HepG2 (cell line): ENCODE measurements at places on chromosomes 3 and 15.
A peak's percentile ranks its signal among the peaks of the same experiment; 100 is the strongest.

DNA sequence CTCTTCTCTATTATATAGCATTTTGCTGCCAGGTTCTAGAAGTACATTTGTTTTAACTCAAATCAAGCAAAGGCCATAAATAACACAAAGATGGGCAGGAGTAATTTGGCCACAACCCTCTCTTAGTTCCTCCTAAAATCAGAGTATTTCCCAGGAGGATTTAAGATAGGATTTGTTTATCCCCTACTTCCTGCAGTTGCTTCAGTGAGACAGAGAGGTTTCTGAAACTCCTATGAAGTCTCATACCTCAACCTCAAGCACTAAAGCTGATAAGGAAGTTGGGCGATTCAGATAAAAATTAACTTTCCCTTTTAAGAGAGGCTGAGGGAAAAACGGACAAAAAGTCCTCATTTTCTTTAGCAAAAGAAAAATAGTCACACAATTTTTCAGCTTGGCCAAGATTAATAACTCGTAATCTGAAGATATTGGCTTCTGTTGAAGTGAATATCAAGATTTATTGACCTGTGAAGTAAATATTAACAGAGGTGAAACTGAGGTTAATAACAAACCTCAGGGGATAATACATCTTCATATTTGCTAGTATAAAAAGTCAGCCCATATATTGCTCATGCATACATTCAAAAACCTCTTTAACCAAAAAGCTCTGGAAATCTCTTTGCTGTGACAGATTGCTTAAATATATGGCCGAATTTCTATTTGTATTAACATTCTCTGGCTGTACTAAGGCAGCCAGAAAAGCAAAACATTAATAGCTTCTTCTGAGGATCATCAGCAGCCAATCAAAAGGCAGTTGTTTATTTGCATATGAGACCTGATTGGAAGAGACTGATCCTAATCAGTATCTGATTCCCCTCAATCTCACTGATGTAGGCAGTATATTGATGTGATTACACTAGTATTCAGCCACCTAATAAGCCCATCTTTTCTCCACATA is 90.6 kb upstream of the GADL1 start:
- DNase-seq, result no peak

- DNase-seq, result no peak
Measured at GRCh38 chr3:7950890-7951289, 550.7 kb upstream of the LMCD1 start.

GRCh38 chr3:100221159-100221558 is 39.6 kb upstream of the TBC1D23 start:
- no peak for DNase-seq

GRCh38 chr3:115004201-115005140 is 142.6 kb downstream of the ZBTB20 start:
- DNase-seq, result no peak

GRCh38 chr15:86555098-86555497 is 475.4 kb downstream of the AGBL1 start:
- DNase-seq, result no peak

- DNase-seq, result peak; percentile 12
Measured at GRCh38 chr3:119184796-119185570, 11.6 kb downstream of the UPK1B start.

DNA sequence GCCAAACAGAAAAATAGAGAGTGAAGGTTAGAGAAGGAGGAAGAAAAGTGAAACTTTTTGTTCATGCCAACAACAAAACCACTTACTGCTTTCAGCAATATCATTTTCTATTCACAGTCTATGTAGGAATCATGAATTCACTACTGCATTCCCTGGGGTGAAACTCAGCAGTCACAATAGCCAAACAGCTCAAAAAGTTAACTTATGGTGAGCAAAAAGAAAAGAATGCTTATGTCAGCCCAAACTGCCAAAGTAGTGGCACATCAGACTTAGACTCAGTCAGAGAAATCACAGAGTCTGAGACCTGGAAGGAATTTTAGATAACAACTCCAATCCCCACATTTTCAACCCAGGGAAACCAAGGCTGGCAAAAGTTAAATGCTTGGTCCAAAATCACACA is 238.7 kb upstream of the TMCO5A start:
- no peak for DNase-seq

GRCh38 chr15:60254416-60254815 is 143.4 kb downstream of the ANXA2 start:
- DNase-seq, result no peak

GRCh38 chr15:101478701-101479341 is 10.7 kb downstream of the PCSK6 start:
- no peak for DNase-seq

- no peak for DNase-seq
Measured at GRCh38 chr15:96353930-96354730, 23.6 kb downstream of the NR2F2 start.

- DNase-seq, result no peak
Measured at GRCh38 chr3:31364711-31365110, 168.0 kb upstream of the STT3B start.

DNA sequence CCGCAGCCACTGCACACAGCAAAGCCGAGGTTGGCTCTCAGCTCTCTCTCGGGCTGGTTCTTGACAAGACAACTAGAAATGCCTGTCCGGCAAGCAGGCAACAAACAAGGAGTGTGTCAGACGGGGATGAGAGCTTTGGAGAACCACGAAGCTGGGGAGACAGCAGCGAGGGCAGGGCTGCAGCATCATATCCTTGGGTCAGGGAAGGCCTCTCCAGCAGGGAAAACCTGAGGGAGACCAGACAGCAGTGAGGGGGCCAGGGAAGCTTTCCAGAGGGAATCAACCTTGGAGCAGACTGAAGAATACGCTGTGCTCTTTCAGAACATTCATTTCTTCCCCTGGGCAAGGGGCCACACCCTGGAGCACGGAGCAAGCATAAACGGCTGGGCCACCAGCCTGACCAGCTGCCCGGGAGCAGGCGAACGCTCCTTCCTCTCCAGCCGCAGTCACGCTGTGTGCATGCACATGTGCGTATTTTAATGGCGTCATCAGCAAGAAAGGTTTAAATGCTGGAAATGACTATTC is 58.7 kb downstream of the CHSY1 start:
- no peak for DNase-seq

DNA sequence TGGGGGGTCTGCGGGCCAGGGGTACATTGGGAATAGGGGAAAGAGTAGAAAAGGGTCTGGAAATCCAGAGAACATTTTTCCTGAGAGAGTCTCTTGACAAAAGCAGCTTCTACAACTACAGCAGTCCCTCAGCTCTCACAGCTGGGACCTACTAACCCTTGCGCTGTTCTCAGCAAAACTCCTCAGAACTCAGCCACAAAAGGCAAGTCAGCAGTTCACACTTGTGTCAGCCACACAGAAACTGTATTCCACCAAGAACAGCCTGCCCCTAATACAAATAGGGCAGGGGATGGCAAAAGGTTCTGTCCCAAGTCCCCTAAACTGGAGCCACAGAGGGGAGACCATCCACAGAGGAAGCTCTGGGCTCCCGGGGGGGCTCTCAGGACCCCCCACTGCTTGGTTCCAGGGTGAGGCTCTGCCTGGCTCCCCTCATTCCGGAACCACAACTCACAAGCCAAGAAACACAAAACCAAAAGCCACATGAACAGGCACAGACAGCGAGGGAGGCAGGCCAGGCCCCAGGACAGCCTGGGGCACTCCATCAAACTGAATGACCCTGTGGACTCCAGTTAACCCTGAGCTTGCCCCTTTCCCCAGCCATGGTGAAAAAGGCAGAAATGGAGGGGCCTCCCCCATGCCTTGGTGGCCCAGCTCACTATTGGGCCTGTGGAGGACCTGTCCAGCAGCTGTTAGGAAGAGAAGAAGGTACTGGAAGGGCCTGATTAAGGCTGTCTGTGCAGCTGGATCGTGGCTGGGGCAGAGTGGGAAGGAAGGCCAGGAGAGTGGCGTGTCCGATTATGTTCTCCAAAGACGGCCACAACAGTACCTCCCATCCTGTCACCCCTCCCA is 162.0 kb downstream of the CHSY1 start:
- DNase-seq, result no peak

- DNase-seq, result no peak
Measured at GRCh38 chr15:47609693-47610092, 107.6 kb upstream of the SEMA6D start.

- DNase-seq, result no peak
Measured at GRCh38 chr15:32718821-32719716, 1.3 kb downstream of the GREM1 start.

DNA sequence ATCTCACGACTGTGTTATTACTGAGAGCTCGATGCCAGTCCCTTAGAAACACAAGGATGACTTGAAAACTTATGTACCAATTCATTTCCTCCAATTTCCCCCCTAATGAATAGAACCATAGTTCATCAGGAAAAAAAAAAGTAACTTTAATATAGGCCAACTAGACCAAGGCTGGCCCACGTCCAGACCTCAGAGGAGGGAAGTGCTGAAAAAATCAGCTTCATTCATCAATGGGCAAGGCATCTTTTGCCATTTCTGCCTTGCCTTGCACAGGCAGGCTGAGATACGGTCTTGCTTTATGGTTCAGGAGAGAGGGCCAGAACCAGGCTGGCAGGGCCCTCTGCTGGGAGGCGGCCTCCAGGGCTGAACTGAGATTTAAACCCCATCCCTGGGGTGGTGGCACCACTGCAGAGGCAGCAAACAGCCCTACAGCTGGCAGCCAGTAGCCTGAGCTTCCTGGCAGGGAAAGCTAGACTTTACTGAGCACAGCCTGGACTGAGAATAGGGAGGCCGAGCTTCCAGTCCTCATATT is 104.1 kb upstream of the TNFAIP8L3 start:
- no peak for DNase-seq

DNA sequence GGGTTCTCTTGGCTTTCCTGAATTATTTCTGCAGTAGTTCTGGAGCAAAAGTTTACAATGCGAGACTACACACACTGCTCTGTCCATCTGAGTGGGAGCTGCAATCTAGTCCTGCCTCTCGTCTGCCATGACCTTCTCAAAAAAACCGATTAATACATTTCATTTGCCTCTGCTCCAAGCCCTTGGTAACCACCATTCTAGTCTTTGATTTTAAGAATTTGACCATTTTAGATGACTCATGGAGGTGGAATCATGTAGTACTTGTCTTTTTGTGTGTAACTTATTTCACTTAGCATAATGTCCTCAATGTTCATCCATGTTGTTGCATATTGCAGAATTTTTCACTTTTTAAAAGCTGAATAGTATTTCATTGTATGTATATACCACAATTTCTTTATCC is 356.9 kb downstream of the SV2B start:
- DNase-seq, result no peak

DNA sequence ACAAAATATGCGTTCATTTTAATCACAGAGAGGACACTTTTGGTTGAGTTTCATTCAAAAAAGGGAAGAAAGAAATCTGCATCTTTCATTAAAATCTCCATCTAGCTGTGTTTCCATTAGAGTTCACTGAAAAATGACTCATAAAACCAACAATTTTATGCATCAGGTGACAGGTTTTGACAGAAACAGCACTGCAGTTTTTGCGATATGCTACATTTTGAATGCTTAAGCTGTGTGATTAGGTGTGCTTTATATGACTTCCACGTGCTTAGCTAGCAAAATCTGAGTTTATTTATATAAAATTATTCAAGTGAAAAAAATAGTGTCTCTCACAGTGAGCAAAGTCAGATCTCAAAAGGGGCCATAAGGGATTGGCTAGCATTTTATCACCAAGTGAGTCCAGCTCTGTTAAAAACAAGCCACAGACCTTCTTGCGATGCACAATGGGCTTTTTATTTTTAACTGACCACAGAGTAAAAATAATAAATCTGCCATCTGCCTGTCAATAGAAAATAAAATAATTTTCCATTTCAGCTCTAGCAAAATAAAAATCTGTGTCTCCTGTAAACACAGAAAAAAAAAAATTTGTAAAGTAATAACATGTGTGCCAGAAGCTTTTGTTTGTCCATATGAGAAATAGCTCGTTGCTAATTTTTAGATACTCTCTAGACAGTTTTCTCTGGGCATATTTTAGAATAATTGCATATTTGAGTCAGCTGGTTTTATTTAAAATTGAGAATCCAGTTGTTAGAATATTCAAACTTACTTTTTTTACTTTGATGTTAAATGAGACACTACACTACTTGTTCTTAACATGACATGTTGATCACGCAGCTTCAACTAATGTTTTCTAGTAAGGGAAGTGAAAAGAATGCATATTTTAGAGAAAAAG is 409.8 kb downstream of the ROBO2 start:
- DNase-seq, result no peak

DNA sequence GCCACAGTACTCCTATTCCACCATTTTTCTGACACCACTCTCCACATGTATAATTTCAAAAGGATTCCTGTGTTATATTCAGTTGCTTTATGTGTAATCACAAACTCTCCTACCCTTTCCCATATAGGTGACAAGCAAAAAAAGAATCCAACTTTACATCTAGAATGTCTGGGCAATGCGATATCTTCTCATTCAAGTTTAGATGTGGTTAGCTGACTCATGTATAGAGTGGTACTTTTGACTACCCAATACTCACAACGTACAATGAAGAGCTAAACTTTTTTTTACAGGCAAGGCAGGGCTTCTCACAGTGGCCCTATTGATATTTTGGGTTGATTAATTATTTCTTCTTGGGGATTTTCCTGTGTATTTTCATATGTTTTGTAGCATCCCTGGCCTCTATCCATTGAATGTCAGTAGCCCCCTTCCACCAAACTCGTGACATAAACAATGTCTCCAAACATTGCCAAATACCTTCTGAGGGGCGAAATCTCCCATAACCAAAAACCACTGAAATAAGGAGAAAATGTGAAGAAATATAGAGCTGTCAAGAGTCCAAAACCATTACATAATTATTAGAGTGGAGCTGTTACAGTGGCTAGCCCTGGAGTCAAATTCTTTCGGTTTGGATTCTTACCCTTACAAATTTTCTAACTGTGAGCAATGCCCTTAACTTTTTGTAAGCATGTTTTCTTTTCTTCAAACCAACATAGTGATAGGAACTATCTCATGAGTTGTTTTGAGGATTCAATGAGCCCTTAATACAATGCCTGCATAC is 342.6 kb downstream of the NSUN3 start:
- no peak for DNase-seq

DNA sequence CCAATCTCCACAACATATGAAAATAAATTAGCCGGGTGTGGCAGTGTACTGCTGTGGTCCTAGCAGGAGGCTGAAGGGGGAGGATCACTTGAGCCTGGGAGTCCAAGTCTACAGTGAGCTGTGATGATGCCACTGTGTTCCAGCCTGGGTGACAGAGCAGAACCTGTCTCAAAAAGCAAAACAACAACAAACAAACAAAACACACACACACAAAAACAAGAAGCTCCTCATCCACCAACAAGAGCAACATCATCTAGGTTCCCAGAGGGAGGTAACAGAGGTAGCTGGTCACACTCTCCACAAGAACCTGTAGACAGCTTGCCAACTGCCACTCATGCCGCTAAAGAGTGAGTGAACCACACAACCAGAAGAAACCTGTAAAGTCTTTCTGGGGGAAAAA is 34.8 kb downstream of the PTPN9 start:
- DNase-seq, result no peak

- DNase-seq, result no peak
Measured at GRCh38 chr3:150138824-150139223, 168.1 kb upstream of the PFN2 start.
